MCF 10A (cell line): ENCODE measurements at places on chromosomes 3 and 15. TPM values are rescaled to one million over a fixed set of nuclear protein-coding genes. Genes with fewer than 3 reads are reported as not detected.

Gene SEMA6D
- total RNA-seq = 0.65 and 1.1 TPM in 2 replicates

Gene SEC22A
- 16.2 and 16.5 TPM in 2 replicates for total RNA-seq

Gene FMN1
- 1.2 and 1.6 TPM in 2 replicates for total RNA-seq

Gene GABRG3
- not detected in 2 replicates for total RNA-seq

Gene GOLGA8N
- total RNA-seq = 9.1 and 9.6 TPM in 2 replicates

Gene WDR48
- 24.8 and 26.0 TPM in 2 replicates for total RNA-seq

Gene EHD4
- 24.2 and 27.1 TPM in 2 replicates for total RNA-seq

Gene AADAC
- not detected in 2 replicates for total RNA-seq

Gene FBXW12
- total RNA-seq = not detected in 2 replicates

Gene PLA2G4D
- total RNA-seq = not detected in 2 replicates

Gene ARHGEF3
- 10.6 and 13.1 TPM in 2 replicates for total RNA-seq

Gene PLIN1
- total RNA-seq = 0.09 and 0.17 TPM in 2 replicates

Gene SCG5
- 4.0 and 7.4 TPM in 2 replicates for total RNA-seq

Gene CCR2
- total RNA-seq = not detected in 2 replicates

Gene TTLL13
- 0.47 TPM in 1 of 2 replicates, not detected in the other for total RNA-seq

Gene LTK
- 0.17 TPM in 1 of 2 replicates, not detected in the other for total RNA-seq

Gene ETV5
- 93.0 and 101 TPM in 2 replicates for total RNA-seq

Gene RPN1
- 212 and 240 TPM in 2 replicates for total RNA-seq

Gene PIERCE2
- 3.5 and 5.0 TPM in 2 replicates for total RNA-seq

Gene ANKRD63
- total RNA-seq = not detected in 2 replicates
